ENCODE measurements at places on chromosomes 12 and 14. TPM values are rescaled to one million over a fixed set of nuclear protein-coding genes. Genes with fewer than 3 reads are reported as not detected.
A peak's percentile ranks its signal among the peaks of the same experiment; 100 is the strongest.

GRCh38 chr12:31518680-31519227 is 72.2 kb downstream of the DENND5B start:
- peak; percentile 31 for DNase-seq

GRCh38 chr12:80053051-80053790 is 46.1 kb upstream of the OTOGL start:
- DNase-seq = peak; percentile 31

CLEC2A gene
- total RNA-seq = not detected

GRCh38 chr14:52363041-52363704 is 49.1 kb downstream of the PTGER2 start:
- no peak for DNase-seq

GRCh38 chr12:64931981-64932380 is 107.5 kb downstream of the TBC1D30 start:
- no peak for DNase-seq

MFAP5 gene
- 33.0 TPM for total RNA-seq

GRCh38 chr14:104978746-104979691 is 845 bp upstream of the AHNAK2 start:
- no peak for DNase-seq

- DNase-seq = no peak
Observed at GRCh38 chr14:76313852-76314251, 62.1 kb upstream of the ESRRB start.

GRCh38 chr12:23361971-23362370 is 587.5 kb downstream of the SOX5 start:
- no peak for DNase-seq

NID2 gene
- 37.6 TPM for total RNA-seq

PPFIA2 gene
- 0.52 TPM for total RNA-seq

- no peak for DNase-seq
Observed at GRCh38 chr12:98359856-98360255, 155.5 kb upstream of the TMPO start.

GRCh38 chr14:51880835-51881580 is 20.6 kb downstream of the GNG2 start:
- no peak for DNase-seq

MLXIP gene
- total RNA-seq = 84.0 TPM

DHRS2 gene
- 1.3 TPM for total RNA-seq

- DNase-seq = peak; percentile 36
Observed at GRCh38 chr12:75964150-75964549, 67.4 kb downstream of the PHLDA1 start.

Measured in body of pancreas (tissue), 4 donors.